ENCODE measurements at places on chromosomes 5 and 9.

DNA sequence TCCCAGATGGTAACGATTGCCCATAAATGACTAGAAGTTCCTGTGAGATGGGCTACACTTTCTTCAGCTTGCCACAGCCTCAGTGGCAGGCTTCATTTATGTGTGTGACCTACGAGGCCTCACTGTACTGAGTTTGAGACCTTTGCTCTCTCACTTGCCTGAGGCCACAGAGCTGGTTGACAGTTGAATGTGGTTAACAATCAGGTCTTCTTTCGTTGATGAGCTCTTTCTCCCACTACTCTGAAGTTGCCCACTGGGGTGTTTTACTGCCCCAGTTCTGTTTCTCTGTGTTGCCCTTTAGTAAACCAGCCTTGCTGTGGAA is 70.5 kb downstream of the CYFIP2 start:
- DNase-seq: no peak

GRCh38 chr9:97535771-97536170 is 34.3 kb downstream of the TMOD1 start:
- no peak for DNase-seq

DNA sequence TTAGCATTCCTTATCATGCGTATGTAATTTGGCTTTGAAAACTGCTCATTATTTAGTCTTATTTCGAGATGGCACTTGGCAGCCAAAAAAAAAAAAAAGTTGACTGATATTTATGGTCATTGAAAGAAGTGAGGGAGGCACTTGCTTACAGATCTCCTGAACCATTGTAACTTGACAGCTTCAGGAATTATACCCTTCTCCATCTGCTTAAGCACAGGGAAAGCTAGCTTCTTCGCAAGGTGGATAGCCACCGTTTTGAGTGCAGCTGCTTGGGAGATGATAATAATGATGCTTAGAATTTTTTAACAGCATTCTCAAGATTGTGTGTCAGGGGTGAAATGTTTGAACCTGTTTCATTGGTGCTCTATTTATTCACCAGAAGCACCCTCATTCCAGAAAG is 116.1 kb downstream of the GIN1 start:
- no peak for DNase-seq

- DNase-seq: no peak
Observed at GRCh38 chr9:79939819-79940218, 368.1 kb downstream of the TLE4 start.

- DNase-seq: no peak
Observed at GRCh38 chr5:151095341-151096000, 14.6 kb upstream of the TNIP1 start.

DNA sequence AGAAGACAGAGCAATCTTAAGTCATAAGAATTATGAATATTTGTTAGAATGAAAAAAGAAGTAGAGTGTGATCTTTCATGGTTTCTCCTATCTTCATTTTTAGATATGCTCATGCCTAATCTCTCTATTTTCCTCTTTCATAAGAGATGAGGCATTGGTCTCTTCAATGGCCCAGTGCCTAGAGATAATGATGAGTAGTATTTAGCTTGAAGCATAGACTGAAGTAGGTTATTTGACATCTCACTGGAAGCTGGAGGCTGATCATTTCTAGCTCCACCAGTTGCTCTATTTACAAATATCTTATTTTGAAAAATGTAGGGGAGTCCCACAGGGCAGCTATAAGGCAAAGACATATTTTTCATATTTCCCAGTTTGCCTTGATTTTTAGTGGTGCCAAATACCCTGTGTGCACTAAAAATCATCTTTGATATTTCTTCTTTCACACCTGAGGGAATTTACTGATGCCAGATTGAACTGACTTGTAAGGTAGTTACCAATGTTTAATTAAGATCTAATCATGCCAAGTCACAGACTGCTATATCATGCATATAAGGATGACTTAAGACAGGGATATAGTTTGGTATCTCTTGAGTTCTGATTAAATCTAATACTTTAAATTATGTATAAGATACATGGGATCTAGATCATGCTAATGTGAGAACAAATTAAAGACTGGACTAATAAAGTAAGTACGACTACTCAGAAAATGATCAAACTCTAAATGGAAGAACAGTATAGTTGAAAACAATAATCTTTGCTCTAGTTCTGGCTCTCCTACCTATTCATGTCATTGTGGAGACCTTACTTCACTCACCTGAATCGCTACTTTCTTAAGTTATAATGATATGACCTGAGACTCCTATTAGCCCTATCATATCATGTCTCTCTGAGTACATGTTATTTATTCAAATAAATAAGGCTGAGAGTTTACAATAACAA is 108.2 kb upstream of the IFNE start:
- no peak for DNase-seq

GRCh38 chr9:2979957-2980610 is 136.2 kb upstream of the PUM3 start:
- DNase-seq: no peak

DNA sequence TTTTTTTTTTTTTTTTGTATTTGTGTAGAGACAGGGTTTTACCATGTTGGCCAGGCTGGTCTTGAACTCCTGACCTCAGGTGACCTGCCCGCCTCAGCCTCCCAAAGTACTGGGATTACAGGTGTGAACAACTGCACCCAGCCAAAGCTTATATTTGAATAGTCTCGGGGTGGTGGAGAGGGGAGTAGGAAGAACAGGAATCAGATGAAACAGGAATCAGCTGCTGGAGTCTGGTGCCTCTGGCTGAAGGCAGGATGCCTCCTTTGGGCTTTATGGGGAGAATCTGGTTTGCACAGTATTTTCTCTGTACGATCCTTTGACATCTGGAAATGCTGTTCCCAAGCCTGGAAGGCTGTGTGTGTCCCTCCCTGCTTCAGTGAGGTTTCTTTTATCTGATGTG is 10.9 kb downstream of the C5orf52 start:
- DNase-seq: no peak

- DNase-seq: no peak
Observed at GRCh38 chr9:137756045-137756744, 121.4 kb upstream of the CACNA1B start.

GRCh38 chr5:142275496-142275895 is 49.3 kb downstream of the SPRY4 start:
- no peak for DNase-seq

DNA sequence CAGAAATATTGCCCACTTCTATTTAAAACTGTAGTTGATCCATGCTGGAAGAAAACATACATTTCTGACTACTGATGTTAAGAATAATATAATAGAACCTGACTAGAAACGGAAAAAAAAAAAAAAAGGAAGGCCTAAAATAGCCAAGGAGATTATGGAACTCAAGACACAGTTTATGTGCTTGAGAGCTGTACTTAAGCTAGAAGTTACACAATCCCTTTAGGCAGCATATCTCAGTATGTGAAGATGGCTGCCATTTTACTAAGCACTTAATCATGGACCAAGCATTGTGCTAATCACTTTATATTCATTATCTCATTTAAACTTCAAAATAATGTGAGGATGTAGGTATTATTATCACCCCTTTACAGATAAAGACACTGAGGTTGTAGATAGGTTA is 73.0 kb upstream of the NR4A3 start:
- DNase-seq: no peak

- DNase-seq: no peak
Observed at GRCh38 chr9:19154135-19154612, 26.9 kb upstream of the PLIN2 start.

GRCh38 chr5:1445689-1446601 is 705 bp upstream of the SLC6A3 start:
- DNase-seq: no peak

- DNase-seq: no peak
Observed at GRCh38 chr9:115494393-115494792, 376.4 kb upstream of the TNC start.

DNA sequence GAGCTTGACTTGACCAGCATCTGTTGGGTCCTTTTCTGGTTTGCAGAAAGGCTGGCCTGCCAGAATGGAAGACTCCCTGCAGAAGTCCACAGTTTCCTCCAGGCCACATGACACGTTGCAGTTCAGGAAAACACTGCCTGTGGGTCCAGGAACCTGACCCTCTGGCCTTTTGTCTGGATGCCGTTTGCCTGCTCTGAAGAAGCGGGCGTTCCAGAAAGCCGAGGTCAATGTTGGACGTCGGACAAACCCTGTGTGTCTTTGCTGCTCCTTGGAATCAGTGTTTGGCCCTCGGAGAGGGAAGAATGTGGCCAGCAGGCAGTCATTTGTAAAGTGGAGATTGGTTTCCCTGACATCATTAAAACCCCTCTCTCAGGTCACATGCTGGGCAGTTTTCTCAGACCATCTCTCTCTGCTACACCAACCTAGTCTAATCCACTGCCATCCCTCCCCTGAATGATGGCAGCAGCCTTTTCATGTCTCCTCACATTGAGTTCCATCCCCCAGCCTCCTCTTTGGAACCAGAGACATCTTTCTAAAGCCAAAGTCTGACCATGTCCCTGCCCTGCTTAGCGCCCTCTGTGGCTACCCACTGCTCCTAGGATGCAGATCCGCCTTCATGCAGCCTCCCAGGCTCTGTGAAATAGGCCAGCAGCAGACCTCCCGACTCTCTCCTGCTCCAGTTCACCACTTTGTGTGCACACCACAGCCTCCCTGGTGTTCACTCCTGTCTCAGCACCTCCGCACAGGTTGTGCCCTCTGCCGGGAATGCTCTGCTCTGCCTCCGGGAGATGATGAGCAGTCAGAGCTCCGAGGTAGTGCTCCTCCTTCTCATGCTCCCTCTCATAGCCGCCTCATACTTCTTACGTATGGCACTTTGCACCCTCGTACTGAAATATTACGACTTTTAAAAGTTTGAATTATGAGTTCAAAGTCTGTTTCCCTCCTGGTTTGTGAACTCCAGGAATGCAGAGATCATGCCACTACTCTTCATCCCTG is 75.6 kb downstream of the RALGPS1 start:
- DNase-seq: no peak

GRCh38 chr5:141522301-141522700 is 33.4 kb downstream of the PCDHGC5 start:
- DNase-seq: no peak

GRCh38 chr5:135127439-135128240 is 93.6 kb upstream of the PITX1 start:
- no peak for DNase-seq

GRCh38 chr5:154098465-154098864 is 59.7 kb downstream of the MFAP3 start:
- DNase-seq: no peak

DNA sequence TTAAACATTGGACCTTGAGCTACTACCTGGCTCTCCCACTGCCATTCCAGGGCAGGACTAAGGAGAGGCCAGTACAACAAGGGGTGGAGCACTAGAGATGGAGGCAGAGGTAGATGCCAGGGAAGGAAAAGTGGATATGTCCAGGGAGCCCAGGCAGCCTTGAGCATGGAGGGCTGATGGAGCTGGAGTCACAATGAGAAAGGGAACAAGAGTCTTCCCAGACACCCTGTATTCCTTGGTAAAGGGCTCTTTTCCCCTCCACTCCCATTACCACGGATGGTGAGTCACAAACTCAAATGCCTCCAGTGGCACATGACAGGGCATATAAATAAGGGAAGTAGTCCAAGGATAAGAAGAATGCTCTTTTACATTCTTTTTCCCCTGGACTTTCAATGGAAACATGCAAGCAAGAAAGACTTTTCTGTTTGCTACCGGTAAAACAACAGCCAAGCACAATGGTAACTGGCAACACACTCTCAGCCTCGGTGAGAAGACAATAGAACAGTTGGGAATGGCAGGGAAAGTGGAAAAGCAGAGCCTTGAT is 16.7 kb downstream of the ERAP1 start:
- no peak for DNase-seq

DNA sequence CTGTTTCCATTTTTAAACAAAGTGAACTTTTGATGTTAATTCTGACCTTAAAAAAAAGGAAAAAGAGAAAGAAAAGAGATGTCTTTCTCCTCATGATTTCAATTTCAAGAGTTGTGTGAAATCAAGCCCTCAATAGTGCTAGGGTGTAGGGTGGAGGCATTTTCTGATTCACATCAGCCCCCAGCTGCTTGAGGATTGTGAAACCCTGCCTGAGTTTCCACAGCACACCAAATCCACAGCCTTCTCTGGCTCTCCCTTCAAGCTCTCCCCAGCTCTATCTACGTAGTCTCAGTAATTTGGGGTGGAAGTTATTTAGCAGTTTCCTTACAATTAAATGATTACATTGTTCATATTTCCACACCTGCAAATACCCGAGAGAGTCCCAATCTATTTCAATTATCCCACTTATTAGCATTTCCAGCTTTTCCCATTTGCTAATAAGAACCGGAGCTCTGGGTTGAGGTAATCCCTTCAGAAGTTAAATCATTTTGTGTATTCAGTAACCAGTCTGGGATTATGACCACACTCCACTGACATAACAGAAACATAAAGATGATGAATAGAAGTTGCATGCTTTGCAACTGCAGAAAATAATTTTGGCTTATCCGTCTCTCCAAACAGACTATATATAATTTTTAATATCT is 54.9 kb downstream of the MTX3 start:
- no peak for DNase-seq

- no peak for DNase-seq
Observed at GRCh38 chr5:58087123-58087522, 372.8 kb downstream of the PLK2 start.

DNA sequence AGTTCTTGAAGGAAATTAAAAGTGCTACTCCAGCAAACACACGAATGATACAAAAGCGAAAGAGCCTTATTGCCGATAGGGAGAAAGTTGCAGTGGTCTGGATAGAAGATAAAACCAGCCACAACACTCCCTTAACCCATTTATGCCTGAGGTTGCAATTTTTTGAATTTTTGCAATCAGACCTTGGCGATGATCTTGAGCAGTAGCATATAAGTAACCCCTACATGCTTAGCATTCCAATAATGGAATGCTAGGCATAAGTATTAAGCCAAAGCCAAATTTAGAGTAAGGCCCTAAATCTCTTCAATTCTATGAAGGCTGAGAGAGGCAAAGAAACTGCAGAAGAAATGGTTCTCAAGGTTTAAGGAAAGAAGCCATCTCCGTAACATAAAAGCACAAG is 153.5 kb downstream of the SLC28A3 start:
- DNase-seq: no peak

DNA sequence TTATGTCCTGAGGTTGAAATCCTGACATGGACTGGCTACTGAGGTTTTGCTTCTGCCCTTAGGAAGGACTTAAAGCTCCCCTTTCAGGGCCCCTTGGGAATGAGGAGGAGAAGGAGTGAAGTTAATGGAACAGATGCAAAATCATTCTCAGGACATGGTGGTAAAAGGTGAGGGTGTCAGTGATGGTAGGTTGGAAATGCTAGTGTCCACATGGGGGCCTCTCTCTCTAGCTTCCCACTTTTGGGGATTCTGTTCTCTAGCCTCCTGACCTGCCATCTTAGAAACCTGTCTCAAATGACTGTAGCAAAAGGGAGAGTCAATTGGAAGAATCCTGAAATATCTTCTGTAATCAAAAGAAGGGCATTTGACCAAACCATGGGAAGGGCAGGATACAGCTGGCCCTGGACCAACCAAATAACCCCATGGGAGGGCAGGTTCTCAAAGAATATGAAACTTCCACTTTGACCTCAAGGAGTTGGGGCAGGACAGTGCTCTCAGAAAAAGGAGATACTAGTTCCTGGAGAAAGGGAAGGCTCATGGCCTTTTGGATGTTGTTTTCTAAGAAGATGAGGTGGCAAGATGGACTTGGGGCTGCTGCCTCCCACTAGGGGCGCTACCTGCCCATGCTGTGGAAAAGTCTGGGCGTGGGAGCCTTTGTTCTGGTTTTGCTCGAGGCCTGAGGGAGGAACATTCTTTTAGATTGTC is 21.2 kb upstream of the MLANA start:
- DNase-seq: no peak

All from stimulated activated CD8-positive, alpha-beta memory T cell treated with anti-CD3 and anti-CD28 coated beads, Interleukin-4, amount 100 ng/mL, for 1 hour (primary cell).